ENCODE measurements at places on chromosomes 1 and 21.
A peak's percentile ranks its signal among the peaks of the same experiment; 100 is the strongest.

GRCh38 chr1:32766328-32766972, 50.7 kb downstream of the YARS1 start:
- no peak for DNase-seq

GRCh38 chr1:113692342-113692741, 66.9 kb downstream of the PHTF1 start:
- no peak for DNase-seq

- DNase-seq: no peak
Observed at GRCh38 chr1:38151399-38151798, 104.8 kb upstream of the POU3F1 start.

DNA sequence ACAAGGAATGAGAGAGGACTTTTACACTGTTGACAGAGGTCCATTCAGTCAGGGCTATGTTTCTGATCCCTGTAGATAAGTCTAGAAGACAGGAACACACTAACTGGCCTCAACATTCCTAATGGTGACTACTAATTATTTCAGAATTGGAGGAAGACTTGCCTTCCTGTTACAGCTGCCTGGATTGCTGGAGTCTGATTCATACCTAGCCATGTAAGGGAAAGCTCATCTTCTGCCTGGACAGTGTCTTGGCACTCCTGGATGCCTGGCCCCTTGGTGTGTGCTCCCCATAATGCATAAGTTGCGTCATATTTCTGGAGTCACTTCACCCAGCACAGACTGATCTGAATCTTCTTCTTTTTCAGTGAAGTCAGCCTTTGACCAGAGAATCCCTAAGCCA, 326.0 kb upstream of the RUNX1 start:
- no peak for DNase-seq

- DNase-seq: peak; percentile 44
Observed at GRCh38 chr21:37986751-37987399, 70.6 kb upstream of the KCNJ6 start.

DNA sequence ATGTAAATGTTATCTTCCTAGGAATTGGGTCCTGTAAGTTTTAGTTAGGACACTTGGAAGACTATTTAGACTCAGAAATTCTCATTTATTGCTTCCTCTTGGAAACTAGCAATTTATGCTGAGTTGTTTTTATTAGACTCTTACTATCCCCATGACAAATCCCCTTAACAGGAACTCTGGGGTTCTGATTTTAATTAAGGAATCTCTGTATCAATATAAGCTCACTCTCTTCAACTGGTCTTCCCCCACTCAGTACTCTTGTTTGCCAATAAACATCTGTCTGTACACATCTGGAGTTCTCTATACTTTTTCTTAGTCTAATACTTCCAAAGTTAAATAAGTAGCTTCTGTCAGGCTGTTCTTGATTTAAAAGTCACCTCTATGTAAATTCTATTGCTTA, 64.1 kb upstream of the TBX15 start:
- DNase-seq: no peak

GRCh38 chr1:194478731-194479130, 1292.3 kb upstream of the B3GALT2 start:
- DNase-seq: no peak

GRCh38 chr1:30405631-30406212, 317.7 kb downstream of the MATN1 start:
- no peak for DNase-seq

DNA sequence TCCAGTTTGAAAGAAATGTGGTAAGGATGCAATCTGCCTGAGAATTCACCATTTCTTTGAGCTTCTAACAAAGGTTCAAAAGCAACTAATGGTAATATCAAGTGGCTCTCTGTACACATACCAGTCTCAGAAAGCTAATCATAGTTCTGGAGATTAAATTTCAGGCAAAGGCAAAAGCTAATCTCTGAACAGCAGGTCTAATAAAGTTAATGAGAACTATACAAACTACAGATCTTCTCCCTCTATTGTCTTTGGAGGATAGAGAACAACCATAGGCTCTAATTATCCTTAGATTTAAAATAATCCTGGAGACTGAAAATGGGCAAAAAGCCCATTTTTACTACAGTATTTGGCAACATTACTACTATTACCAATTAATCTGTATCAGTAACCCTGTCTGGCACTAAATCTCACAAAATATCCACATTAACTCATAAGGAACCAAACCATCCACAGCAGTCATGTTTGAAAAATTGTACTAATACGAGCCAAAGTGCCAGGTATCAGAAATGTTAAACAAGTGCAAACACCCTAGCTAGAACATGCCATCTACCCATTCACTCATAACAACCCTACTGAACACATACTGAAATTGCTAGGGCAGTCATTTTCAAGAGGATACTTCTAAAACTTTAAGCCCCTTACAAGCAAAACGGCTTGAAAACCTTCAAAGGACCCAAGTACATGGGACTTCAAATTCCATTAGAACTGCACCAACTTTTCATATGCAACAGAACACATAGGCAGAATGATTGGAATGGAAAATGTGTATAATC, 4.8 kb downstream of the DIPK1A start:
- no peak for DNase-seq

- DNase-seq: no peak
Observed at GRCh38 chr1:165424454-165425216, 20.3 kb downstream of the RXRG start.

GRCh38 chr1:228464487-228464983, 22.6 kb upstream of the RNF187 start:
- DNase-seq: peak; percentile 96

GRCh38 chr1:115056395-115056798, 26.8 kb downstream of the TSHB start:
- no peak for DNase-seq

DNA sequence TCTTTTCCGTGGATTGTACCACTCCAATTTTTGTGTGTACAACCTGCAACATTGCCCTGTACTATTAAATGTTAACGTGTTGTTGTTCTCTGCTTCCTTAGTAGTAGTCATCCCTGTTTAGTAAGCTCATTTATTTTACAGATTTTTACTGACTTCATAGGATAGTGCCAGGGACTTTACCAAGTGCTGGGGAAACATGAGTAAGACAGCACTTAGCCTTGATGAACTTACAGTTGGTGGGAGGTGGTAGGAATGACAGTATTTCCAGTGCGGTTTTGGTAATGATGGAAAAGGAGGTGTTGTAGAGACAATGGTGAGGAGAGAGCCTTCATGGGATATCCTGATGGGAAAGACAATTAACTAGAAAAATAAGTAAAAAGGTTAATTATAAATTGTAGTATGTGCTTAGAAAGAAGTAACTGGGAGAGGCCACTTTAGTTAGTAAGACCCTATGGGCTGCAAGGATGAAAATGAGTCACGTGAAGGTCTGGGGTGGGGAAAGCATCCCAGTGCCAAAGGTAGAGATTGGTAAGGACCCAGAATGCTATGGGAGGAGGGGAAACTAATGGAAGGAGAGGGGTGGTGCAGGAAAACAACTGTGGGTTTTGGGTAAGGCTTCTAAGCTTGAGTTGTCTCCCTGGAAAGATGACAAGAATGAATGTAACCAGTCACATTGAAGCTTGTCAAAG, 1.7 kb downstream of the RLF start:
- DNase-seq: no peak

Measured in cerebellum (tissue), 4 donors.